ENCODE measurements at places on chromosomes 7 and 10.
A peak's percentile ranks its signal among the peaks of the same experiment; 100 is the strongest.

GRCh38 chr7:130222-130572, 62.2 kb upstream of the FAM20C start:
- DNase-seq, result no peak

- no peak for DNase-seq
Observed at GRCh38 chr10:29969255-29970011, 90.0 kb downstream of the JCAD start.

DNA sequence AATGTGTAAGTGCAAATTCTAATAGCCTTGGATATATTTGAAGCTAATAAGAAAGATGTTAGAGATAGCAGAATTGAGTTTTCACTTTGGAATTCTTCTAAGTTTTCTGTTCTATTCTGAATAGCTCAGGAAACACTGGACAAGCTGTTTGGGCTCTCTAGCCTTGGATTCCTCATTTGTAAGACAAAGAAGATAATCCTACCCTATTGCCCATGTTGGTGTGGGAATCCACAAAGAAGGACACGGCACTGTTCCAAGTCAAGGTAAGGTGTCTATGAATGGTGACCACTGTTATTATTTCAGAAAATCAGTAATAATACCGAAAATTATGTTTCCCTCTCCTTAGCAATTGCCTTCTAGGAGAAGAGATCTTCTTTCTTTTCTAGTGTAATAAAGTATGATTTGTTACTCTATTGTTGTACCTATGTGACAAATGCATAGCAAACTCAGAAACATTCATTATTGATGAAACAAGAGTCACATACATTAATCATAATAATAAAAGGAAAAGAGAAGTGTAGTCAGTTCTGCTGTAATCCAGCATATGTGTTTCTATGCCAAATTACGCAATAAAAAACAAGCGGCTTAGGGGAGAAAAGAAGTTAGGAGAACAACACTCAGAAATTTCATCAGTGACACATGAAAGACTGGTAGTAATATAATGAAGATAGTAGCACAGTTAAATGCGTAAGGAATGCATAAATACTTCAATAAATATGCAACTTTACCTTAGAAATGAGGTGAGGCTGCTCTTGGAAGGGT, 1012.3 kb upstream of the PHF14 start:
- DNase-seq, result no peak

DNA sequence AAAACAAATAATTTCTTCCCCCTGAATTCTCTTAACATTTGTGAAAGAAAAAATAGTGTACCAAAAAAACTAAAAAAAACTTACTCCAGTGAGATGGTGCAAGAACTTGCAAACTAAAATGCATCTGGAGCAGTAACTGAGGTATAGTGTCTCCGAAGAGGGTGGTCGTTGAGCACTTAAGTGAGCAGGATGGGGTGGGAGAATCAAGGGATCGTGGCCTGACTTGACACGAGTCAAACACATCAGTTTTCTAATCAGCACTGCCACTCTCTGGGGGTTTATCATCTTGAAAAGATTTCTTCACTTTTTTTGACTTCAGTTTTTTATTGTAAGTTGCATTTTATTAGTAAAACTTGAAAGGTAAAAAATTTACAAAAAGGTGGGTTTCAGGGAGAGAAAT, 2.5 kb downstream of the ZNF273 start:
- no peak for DNase-seq

DNA sequence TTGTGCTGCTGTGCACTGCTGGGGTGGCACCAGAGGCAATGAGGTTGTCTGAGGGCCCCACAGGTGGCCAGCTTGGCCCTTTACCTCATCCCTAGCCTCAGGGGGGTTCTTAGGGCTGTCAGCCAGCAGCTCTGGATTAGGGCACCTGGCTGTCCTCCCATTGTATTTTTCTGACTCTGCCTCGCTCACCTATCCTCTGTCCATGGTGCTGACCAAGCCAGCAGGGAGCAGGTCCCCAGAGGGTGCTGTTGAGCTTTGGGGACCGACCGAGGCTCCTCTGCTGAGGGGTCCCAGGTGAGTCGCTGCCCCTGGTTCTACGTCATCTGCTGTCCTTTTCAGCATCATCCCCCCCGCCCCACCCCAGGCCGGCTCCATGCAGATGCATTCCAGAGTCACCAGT, 32.1 kb upstream of the ZNF735 start:
- DNase-seq, result no peak

- no peak for DNase-seq
Observed at GRCh38 chr7:148753224-148753623, 54.5 kb downstream of the CUL1 start.

DNA sequence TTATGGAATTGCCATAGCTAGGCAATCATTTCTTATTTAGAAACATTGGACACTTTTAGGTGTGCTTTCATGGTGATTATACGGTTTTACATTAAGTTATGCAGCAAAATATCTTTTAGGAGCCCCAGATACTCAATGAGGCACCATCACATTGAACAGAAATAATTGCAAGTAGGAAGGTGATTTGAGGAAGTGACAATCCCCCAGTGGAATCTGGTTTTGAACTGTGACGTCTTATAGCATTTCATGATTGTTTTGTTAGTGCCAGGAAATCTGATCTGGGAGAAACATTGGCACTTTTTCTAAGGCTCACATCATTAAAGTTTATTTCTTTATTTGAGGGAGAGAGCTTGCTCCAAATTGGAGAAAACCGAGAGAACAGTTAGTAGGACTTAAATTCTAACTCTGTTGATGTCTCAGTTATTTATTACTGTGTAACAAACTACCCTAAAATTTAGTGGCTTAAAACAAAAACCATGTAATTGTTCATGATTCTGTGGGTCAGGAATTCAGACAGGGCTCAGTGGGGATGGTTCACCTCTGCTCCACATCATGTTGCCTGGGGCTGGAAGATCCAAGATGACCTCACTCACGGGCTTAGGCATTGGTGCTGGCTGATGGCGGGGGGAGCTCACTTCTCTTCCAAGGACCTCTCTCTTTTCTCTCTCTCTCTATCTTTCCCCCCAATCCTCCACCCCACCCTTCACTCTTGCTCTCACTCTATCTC, 78.2 kb upstream of the STEAP1B start:
- DNase-seq, result peak; percentile 76

GRCh38 chr10:91345716-91346115, 64.4 kb upstream of the HECTD2 start:
- no peak for DNase-seq

DNA sequence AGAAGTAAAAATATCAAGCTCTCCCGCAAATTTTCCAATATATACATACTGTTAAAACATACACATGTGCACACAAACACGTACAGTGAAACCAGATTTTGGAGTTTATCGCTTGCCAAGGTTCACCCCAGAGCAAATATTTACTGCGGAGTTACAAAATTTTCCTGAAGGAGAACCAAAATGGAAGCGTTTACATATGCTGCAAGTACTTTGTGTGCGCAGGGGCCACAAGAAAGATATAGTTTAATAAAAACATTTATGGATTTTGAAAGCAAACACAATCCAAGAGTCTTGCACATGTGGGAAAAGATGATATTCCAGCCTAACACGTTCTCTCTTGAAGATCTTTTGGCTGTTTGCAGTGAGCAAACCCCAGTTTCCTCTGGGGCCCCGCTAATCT, 301.3 kb upstream of the NFE2L3 start:
- DNase-seq, result no peak

DNA sequence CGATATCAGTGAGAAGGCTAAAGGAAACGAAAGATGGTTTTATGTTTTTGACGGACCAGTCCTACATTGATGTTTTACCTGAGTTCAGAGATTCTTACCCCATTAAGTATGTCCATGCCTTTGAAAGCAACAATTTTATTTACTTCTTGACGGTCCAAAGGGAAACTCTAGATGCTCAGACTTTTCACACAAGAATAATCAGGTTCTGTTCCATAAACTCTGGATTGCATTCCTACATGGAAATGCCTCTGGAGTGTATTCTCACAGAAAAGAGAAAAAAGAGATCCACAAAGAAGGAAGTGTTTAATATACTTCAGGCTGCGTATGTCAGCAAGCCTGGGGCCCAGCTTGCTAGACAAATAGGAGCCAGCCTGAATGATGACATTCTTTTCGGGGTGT, 27.7 kb downstream of the MET start:
- no peak for DNase-seq

DNA sequence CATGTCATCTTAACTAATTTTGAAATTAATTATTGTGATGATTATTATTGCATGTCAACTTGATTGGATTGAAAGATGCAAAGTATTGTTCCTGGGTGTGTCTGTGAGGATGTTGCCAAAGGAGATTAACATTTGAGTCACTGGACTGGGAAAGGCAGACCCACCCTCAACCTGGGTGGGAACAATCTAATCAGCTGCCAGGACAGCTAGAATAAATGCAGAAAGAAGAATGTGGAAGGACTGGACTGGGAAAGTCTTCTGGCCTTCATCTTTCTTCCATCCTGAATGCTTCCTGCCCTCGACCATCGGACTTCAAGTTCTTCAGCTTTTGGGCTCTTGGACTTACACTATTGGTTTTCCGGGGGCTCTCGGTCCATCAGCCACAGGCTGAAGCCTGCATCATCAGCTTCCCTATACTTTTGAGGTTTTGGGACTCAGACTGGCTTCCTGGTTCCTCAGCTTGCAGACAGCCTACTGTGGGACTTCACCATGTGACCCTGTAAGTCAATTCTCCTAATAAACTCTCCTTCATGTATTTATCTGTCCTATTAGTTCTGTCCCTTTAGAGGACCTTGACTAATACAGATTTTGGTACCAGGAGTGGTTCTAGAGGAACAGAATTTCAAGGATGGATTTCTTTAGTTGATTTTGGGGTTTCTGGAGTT, 959.8 kb downstream of the ANKRD7 start:
- DNase-seq, result no peak

DNA sequence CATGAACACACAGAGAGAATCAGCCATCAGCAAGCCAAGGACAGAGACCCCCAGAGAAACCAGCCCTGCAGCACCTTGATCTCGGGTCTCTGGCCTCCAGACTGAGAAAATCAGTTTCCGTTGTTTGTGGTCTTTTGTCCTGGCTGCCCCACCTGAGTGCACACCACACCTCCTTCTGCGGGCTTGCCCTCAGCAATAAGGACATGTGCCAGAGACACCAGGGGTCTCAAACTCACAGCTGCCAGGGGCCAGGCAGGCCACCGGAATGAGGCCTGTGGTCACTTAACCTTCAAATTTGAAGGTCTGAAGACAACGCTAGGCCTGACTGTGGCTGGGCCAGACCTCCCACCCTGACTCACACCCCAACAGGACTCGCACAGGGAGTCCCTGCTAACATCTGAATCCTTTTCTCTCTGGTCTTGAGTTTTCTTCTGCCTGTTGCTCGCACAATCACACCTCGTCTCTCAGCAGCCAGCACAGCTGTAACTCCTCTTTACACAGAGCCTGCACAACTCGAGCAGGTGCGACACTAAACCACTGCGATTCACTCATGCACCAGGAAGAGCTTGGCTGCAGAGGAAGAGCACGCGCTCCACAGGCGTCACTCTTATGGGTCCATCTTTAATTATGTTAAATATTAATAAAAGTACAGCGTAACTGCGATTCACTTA, 86.2 kb downstream of the CHST15 start:
- DNase-seq, result no peak

- DNase-seq, result peak; percentile 63
Observed at GRCh38 chr7:51162724-51163329, 153.8 kb downstream of the COBL start.

DNA sequence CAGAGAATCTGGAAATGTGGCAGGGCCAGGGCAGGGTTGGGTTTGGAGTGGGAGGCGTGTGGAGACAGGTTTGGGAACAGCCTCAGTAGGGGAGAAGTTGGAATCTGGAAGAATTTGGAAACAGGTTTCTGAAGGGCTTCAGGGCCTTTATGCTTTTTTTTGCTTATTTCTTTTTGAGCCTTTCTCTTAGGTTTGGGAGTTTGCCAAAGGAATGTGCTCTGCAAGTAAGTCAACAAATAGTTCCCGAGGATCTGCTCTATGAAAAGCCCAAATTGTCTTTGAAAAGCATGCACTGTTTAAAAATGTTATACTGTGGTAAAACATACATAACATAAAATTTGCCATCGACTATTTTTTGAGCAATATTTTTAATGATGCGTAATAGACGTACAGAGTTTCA, 86.7 kb upstream of the ADRB1 start:
- peak; percentile 67 for DNase-seq

DNA sequence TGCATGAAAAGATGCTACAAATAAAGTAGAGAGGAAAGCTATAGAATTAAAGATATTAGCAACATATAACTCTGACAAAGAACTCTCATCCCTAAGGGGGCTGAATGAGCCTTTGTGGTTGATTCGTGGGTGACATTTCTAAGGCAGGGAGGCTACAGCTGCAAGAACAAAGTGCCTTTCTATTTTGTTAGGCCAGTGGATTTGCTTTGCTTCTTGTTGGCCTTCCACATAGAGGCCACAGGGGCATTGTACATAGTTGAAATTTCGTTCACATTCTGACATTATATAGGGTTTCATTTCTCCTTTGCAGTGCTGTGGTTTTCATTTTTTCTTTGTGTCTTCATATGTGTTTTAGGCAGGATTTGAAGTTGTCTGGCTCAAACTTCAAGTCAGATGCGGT, 819.2 kb upstream of the C7orf33 start:
- DNase-seq, result no peak

- no peak for DNase-seq
Observed at GRCh38 chr7:97865104-97865503, 7.1 kb downstream of the ASNS start.

DNA sequence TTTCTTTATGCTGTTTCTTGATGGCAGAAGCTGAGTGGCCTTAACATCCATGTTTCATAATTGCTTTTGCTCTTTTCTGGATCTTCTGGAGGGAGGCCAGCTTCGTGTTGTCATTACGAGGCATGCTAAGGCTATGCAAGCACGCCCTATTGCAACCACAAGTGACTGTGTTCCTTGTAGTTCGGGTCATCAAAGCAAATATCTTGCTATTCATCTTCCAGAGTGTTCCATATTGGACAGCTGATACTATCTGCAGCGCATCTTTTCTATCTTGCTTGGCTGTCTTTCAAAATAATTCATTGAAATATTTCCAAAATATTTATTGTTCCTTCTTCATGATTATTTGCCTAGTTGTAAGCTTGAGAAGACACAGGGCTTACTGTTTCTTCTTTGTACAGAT, 5.0 kb downstream of the EPHB6 start:
- peak; percentile 91 for DNase-seq

- DNase-seq, result no peak
Observed at GRCh38 chr10:102423372-102423968, 2.8 kb downstream of the FBXL15 start.

GRCh38 chr10:35498693-35499092, 106.4 kb upstream of the GJD4 start:
- no peak for DNase-seq

GRCh38 chr7:41732843-41733306, 30.0 kb upstream of the INHBA start:
- peak; percentile 17 for DNase-seq

DNA sequence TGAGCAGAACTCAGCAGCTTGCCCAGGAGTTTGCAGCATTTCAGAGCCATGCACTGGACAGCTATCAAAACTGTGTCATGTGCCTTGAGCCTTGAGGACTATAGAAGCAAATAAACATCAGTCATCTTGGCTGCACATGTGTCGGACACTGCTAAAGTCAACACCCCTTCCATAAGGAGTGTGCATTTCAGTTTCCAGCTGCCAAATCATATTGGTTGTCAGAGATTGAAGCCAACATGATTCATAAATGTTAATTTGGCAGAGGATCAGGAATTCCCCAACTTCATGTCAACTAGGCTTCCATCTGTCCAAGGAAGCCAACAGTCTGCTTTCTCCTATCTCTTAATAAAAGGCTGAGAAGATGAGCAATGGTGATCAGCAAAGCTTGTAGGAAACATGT, 32.8 kb downstream of the SLC16A12 start:
- peak; percentile 80 for DNase-seq

- DNase-seq, result no peak
Observed at GRCh38 chr7:69953136-69954067, 355.1 kb downstream of the AUTS2 start.

- DNase-seq, result no peak
Observed at GRCh38 chr10:78471326-78471722, 437.7 kb downstream of the RPS24 start.

All from foreskin fibroblast (primary cell).